ENCODE measurements at places on chromosomes 5 and 9.
A peak's percentile ranks its signal among the peaks of the same experiment; 100 is the strongest.

GRCh38 chr5:145775411-145775810 lies 59.7 kb downstream of the PRELID2 start:
- no peak for DNase-seq

GRCh38 chr9:32264170-32264864 lies 120.1 kb upstream of the ACO1 start:
- DNase-seq, result peak; percentile 25

DNA sequence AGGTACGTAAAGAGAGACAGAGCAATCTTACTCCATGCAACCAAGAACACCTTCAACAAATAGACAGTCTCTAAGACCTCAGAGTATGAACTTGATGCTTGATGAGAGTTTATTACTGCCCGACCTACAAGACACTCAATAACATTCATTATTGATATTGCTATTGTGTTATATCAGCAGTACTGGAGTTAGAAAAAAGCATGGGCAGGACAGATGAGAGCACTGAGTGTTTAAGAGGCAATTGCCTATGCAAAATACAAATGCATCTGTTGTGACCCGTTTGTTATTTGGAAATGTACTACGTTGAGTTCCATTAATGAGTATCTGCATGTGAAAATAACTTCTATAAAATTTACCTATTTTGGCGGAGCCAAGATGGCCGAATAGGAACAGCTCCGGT lies 8.1 kb upstream of the MARCOL start:
- no peak for DNase-seq

GRCh38 chr5:168204165-168204564 lies 87.3 kb upstream of the WWC1 start:
- DNase-seq, result no peak

- DNase-seq, result no peak
Measured at GRCh38 chr5:154081246-154081645, 42.5 kb downstream of the MFAP3 start.

- no peak for DNase-seq
Measured at GRCh38 chr5:15002173-15002572, 130.6 kb upstream of the ANKH start.

DNA sequence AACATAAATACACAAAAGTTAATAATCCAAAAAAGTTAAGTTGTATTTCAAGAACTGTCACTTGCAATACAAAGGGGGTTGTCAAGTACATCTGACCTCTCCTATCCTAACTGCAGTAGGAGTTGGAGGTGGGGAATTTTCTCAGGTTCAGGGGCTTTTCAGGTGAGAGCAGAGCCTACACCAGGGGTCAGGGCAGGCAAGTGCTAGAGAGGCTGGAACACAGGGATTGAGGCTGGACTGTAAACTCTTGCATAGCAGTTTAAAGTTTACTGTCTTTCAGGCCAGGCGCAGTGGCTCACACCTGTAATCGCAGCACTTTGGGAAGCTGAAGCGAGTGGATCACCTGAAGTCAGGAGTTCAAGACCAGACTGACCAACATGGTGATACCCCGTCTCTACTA lies 25.4 kb upstream of the RASGRF2 start:
- no peak for DNase-seq

DNA sequence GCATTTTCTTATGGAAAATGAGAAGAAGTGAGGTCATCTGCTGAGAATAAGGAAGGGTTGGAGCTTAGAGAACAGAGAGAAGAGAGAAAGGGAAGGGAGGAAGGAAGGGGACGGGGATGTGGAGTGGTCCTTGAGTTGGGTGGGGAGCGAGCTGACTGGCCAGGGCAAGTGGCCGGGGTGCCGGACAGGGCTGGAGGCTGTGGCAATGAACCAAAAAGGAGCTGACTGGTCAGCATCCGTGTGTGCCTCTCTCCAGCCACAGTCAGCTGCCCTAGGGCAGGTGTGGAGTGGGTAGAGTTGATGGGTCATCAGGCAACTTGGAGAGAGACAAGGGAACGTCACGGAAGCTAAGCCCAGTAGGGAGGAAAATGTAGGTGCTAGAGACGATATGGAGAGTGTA lies 234.9 kb upstream of the DAP start:
- no peak for DNase-seq

DNA sequence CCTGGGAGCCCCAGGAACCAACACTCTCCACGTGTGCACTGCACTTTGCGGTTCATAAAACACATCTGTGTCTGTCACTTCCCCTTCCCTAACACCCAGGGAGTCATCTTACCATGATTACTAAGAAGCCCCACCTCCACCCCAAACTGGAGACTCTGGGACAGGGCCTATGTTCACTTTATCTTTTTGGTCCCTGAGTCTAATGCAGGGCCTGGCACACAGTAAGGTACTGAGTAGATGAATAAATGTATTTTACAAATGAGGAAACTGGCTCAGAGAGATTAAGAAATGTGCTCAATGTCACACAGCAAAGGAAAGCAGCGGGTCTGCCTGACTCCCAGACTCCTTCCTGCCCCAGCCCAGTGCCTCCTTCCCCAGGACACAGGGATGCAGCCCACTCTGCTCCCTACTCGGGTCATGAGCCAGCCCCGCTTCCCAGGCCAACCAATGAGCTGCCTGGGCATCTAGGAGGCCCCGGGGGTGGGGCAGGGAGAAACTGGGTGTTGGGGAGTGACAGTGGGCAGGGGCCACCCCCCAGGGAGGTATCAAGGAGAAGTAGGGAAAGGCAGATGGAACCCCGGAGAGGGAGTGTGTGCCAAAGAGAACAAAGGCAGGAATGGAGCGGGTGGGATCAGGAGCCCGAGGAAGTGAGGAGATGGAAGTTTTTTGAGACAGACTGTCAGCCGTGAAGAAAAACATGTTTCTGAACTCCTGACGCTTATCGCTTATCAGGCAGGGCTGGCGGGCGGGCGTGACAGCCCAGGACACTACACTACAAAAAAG lies 30.5 kb downstream of the SHB start:
- no peak for DNase-seq

DNA sequence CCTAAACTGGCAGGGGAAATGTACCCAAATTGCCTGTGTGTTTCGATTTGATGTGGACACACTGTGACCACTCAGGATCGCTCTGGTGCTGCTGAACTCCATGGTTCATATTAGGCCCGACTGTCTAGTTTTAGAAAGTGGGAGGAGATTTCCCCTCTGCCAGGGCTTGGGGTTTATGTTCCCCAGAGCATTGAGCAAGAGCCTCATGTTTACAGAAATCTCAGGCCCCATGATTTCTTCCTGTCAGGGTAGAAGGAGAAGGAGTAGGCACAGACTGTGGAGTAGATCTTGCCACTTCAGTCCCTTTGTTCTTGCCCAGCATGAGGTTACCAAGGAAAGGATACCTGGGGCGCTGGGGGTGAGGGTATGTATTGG lies 40.8 kb upstream of the GLRX start:
- peak; percentile 95 for DNase-seq

DNA sequence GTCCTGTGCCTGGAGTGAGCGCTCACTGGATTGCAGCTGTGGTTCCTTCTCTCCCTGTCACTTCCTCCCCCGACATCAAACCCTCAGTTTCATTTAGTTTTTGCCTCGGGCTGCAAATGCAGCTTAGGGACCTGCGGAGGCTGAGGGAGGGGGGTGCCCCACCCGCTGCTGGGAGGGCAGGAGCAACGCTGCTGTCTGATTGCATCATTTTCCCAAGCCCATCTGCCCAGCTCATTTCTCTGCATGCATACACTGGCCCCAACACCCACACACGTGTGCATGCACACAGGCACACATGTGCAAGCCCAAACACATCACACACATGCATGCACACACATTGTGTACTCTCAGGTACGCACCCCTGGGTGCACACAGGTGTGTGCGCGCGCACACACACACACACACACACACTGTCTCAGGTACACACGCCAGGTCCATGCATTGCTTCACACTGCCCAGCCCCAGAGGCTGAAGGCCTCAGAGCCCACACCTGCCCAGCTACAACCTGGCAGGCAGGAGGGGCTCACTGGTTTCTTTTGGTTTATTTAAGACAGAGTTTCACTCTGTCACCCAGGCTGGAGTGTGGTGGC lies 3.4 kb downstream of the ASS1 start:
- no peak for DNase-seq

GRCh38 chr9:4491626-4491975 lies 1.3 kb downstream of the SLC1A1 start:
- no peak for DNase-seq

DNA sequence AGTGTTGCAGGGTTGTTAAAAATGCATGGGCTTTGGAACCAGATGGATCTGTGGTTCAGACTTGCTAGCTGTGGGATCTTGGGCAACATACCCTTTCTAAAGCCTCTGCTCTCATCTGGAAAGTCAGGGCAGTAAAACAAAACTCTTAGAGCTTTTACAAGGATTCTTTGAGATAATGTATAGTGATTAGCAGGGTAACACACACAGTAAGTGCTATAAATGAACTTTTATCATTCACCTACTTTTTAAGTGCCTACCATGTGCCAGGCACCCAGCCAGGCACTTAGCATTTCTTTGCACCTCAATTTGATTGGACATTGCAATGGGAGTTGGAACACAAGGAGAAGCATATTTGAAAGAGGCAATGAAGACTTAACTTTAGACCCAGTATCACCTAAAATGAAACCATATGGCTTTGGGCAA lies 208.6 kb upstream of the PAPPA start:
- no peak for DNase-seq

GRCh38 chr9:35519692-35520363 lies 29.9 kb downstream of the RUSC2 start:
- DNase-seq, result no peak

- DNase-seq, result no peak
Measured at GRCh38 chr5:172904643-172905345, 54.4 kb upstream of the RPL26L1 start.

DNA sequence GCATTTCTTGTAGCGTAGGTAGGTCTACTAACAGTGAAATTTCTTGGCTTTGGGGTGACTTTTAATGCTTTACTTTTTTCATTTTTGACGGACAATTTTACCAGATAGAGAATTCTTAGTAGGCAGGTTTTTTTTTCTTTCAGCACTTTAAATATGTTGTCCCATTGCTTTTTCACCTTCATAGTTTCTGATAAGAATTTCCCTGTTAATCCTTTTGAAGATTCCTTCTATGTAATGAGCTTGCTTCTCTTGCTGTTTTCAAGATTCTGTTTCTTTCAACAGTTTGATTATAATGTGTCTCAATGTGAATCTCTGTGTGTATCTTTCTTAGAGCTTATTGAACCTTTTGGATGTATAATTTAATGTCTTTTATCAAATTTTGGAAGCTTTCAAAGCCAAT lies 35.5 kb downstream of the PBX3 start:
- DNase-seq, result no peak

GRCh38 chr5:139648205-139649081 lies at the start of gene CXXC5:
Gene CXXC5, plus strand, starts transcription at chr5:139648349. Its CDS starts 32,175 bp downstream, at chr5:139680524.
- DNase-seq, result peak; percentile 81

GRCh38 chr9:134395737-134396257 lies 69.5 kb downstream of the RXRA start:
- DNase-seq, result no peak

DNA sequence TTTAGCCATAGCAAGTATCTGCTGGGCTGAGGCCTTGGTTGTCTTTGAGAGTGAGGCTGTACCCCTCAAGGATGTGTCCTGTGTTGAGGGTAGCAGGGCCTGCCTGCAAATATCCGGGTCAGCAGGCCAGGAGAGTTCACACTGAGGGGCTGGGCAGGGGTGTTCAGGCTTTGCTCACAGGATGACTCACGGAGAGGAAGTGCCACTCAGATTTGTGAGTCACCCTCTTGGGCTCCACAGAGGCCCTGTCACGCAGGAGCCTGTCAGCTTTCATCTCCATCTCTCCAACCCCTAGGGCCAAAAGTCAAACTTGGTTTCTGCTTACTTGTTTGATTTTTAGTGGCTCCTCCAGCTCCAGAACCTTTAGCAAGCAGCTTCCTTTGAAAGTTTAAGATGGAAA lies 211.5 kb downstream of the SEC61B start:
- peak; percentile 76 for DNase-seq

DNA sequence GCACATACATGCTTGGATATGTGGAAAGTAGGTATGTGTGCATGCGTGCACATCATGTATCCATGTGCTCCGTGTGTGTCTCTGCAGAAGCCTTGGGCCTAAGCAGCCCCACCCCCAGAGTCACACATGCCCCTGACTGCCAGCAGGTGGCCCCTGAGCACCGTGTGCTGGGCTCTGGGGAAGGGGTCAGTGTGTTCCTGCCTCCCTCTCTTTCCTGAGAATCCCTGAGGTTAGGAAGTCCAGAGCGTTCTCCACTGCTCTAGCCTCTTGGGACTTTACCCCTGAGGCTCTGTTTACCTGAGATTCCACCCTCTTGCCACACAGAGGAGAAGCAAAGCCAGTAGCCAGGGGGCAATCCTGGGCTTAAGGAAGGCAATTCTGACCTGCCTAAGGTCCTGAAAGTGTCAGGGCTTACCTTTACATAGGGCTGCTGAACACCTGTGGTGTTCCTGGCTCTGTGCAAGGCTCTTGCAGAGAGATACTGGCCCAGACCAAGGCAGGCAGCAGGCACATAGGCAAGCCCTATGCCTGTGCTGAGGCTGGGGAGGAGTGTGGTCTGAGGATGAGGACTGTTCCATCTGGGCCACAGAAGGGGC lies 207.3 kb downstream of the TMEM38B start:
- no peak for DNase-seq

DNA sequence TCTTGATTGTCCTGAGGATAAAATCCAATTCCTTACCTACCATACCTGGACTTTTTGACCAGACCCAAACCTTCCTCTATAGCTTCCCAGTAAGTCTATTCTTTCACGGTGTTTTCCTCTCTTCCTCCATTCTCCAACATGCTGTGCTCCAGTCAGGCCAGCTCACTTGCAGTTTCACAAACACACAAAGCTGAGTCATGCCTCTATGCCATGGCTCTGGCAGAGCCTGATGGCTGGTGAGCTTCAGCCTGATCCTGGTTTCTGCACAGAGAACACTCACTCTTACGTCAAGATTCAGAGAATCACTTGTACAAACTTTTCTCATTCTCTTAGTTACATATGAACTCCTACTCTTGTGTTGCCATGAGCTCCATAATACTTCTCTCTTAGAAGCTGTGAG lies 27.7 kb upstream of the PAX5 start:
- peak; percentile 31 for DNase-seq

DNA sequence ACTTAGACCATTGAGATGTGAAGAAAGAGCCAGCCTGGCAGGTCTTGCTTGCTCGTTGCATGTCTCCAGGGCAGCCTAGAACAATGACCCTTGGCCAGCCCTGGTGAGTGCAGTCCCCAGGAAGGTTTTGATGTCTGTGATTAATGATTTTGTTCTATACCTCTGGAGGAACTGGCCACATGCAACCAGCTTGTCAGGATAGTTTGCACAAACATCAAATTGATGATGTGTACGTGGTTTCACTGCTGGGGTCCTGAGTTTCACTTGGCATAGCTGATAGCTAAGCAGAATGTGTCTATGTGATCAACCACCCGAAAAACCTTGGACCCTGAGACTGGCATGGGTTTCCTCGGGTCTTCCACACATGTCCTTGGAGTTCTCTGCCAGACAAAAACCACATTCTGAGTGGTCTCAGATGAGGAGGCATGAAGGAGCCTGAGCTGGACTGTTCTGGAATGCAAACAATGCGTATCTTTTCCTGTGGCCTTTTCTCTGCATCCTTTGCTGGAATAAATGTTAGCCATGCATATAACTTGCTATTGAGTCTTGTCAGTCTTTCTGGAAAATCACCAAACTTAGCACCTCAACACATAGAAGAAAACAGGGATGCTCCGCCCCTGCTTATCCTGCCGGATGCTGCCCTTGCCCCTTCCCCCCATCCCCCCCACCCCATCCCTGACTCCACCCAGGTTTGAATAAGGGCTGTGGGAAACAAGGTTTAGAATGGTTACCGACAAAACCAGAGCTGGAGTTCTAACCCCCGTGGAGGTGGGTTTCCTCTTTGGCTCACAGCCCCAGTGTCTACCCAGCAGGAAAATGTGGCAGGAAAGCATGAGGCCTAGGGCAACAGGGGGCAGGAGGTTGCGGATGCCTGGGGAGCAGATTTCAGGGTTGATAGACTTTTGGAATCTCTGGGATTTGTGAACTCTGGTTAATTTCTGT lies 50.1 kb upstream of the ANKRD33B start:
- no peak for DNase-seq

Measured in stromal cell of bone marrow (primary cell).